T-helper 1 cell (primary cell): ENCODE measurements at places on chromosomes 7 and 10.

GRCh38 chr10:11328264-11329061 lies 283.0 kb downstream of the USP6NL start:
- no peak for DNase-seq

- no peak for DNase-seq
Measured at GRCh38 chr7:47132471-47132870, 449.4 kb downstream of the TNS3 start.

- DNase-seq, result no peak
Measured at GRCh38 chr10:12637649-12638048, 288.3 kb downstream of the CAMK1D start.

DNA sequence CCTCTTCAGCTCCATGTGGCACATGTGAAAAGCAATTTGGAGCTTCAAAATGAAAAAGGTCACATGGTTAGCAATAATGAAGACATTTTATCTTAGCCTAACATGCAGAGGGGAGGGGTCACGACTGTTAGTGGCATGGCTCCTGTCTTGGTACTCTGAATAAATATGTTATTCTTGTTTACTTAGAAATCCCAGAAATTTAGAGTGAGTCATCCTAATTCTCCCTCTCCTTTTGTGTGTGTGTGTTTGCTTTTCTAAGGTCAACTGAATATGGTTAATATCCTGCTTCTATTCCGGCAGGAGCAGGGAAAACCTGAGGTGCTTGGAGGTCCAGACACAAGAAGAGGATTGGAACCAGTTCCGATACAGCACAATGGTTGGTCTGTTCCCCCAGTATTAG lies 17.6 kb downstream of the BCCIP start:
- no peak for DNase-seq

- DNase-seq, result no peak
Measured at GRCh38 chr10:116771959-116772585, 29.7 kb upstream of the HSPA12A start.

- no peak for DNase-seq
Measured at GRCh38 chr10:86813101-86813500, 56.7 kb downstream of the BMPR1A start.

DNA sequence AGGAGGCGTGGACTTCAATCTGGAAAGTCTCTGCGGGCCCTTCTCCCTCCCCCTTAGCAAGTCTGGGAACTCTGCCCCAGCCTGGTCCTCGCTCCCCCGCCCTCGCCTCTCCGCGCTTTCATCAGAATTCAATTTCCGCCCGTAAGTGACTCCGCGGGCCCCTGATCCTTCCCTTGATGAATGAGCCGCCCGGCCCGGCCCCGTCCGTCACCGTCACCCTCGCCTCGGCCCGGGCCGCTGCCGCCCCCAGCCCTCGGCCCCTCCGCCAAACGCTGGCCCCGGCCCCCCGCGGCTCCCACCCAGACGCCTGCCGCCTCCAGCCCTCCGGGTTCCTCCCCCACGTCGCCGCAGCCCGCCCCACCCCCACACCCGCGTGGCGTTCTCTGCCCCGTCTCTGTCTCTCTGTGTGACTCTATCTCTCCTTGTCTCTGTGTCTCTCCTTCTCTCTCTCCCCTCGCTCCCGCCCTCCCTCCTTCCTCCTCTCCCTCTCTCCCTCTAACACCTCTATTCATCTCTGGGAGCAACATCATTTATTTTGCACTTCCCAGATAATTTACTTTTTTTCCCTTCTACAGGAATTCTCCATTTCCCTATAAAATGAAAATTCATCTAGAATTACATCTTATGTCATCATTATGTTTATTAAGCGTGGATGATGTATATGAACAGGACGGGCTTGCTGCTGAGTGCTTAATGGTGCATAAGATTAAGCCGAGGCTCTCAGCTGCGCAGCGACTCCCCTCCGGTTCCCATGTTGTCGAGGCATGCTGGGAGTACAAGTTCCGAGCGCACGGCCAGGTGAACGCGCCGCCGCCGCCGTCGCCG lies 91.2 kb upstream of the PAX2 start:
- DNase-seq, result peak; percentile 42

- no peak for DNase-seq
Measured at GRCh38 chr10:8051109-8051821, 3.2 kb upstream of the GATA3 start.

DNA sequence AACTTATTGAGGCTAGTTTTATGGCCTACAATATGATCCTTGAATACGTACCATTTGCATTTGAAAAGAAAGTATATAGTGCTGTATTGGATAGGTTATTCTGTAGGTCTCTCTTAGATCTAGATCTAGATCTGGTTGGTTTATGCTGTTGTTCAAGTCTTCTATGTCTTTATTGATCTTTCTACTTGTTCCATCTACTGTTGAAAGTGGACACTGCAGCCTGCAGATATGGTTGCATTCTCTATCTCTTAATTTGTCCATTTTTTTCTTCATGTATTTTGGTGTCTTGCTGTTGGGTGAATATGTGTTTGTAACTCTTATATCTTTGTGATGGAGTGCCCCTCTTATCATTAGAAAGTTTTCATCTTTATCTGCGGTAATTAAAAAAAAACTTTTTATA lies 139.4 kb upstream of the PCDH15 start:
- no peak for DNase-seq

DNA sequence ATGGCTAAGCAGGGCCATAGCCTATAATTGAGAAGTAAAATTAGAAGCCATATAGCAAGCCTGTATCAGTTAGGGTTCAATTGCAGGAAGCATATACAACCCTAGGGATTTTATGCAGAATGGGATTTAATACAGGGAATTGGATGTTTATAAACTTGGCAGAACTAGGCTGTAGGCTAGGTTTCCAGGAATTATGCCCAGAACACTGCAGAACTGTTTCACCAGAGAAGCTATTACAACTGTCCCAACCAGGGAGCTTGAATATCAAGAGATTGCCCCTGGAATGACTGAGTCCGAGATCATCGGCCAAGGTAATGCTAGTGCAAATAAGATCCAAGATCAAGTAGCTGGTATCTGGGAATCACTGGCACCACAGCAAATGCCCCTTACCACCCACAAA lies 64.0 kb downstream of the PRR15 start:
- no peak for DNase-seq

DNA sequence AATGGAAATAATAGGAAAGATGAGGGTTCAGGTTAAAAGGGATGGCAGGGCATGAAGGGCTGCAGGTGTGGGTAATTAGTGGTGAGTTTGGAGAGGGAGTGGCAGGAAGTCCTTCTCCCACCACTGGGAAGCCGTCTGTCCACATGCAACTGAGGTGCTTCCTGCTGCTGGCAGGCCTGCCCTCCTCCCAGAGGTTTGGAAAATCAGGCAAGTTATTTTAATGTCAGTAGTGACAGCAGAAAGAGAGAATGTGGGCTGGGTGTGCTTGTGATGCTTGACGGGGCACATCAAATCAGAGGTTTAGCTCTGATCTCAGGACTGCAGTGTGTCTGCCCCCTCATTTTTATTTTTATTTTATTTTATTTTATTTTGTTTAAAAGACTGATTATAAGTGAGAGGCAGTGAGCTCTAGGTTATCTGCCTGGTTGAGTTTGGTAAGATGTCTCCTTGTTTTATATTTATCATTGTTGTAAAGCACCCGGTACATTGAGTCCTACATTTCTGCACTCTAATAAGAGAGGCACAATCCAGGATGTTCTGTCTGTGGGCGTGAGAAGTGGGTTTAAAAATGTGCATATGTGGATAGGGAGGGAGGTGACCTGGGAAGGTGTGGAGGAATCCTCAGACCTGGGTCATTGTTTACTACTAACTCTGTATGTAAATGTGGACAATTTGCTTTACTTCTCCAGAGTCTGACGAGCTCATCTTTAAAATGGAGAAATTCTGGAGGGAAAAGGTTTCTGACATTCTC lies 504.4 kb downstream of the LRMDA start:
- no peak for DNase-seq

GRCh38 chr7:25988640-25989039 lies 163.4 kb upstream of the NFE2L3 start:
- DNase-seq, result no peak

- DNase-seq, result no peak
Measured at GRCh38 chr10:4241724-4242345, 456.8 kb upstream of the KLF6 start.

- DNase-seq, result no peak
Measured at GRCh38 chr10:121243609-121244241, 354.5 kb downstream of the FGFR2 start.

DNA sequence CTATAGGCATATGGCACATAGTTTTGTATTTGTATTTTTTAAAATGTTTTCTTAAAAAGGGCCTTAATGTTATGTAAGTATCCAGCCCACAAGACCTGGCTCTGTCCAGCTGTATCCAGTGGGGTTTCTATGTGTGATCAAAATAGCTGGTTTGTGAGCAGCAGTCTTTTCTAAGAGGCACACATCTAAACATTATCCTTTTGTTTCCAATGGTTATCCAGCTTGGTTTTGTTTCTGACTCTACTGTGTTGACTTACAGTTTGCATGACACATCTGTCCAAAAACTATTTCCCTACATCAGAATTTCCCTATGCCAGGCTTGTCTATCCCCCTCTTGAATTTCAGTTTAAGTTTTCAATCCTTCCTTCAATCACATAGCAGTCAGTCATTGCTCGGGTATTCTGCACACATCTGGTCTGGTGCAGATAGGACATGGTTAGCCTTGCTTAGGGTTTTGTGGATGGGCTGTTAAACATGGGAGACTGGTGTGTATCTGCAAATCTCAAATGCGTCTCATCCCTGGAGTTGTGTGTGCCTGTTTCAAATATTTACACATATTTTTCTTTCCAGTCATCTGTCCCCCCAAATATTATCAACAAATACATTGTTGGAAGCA lies 104.2 kb downstream of the SAMD9 start:
- DNase-seq, result no peak

GRCh38 chr7:124428781-124429180 lies 336.8 kb downstream of the GPR37 start:
- no peak for DNase-seq

GRCh38 chr7:159057647-159058046 lies 87.0 kb downstream of the VIPR2 start:
- no peak for DNase-seq

DNA sequence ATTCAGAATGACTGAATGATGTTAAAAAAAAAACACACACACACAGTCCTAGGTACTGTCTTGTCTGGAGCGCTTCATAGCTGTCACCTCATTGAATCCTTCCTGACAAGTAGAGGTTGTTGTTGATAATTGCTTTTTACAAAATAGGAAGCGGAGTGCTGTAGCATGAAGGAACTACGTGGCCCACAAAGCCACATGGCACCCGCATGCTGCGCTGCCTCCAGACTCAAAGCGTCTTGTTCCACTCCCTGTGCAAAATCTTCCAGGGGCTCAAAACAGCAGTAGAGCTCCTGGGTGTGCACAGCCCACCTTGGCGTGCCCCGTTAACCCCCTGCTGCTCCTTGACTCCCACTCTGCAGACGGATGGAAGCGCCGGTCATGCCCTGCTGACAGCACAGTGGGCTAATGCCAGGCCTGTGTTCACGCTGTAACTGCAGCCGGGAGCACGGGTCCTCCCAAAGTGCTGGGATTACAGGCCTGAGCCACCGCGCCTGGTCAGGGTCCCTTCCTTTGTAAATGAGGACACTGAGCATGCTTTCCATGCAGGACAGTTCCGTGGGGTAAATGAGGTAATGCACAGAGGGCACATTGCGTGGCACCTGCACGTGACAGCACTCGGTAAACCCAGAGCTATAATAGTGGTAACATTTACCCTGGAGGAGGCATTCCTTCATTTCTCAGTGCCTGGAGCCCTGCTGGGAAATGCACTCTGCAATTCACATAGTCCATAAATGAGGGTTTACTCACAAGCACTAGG lies 91.1 kb upstream of the GNA12 start:
- no peak for DNase-seq

GRCh38 chr7:127873715-127874636 lies 157.3 kb downstream of the LRRC4 start:
- DNase-seq, result no peak

DNA sequence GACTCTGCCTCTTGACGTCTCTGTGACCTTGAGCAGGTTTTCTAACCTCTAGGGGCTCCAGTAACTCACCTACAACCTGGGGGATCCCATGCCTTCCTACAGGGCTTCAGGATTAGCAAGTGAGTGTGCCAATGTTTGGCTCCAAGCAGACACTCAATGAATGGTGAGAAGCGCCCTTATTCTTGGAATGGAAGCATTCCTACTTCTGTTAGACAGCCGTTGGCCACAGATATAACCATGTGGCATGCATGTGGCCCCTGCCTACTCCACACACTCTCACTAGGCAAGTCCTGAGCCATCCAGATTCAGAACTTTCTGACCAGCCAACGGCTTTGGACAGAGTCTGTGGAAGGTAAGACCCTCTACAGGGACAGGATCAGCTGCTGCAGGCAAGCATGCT lies 108.9 kb upstream of the LYZL2 start:
- DNase-seq, result no peak

GRCh38 chr10:21403256-21404015 lies 122.0 kb downstream of the SKIDA1 start:
- DNase-seq, result no peak

GRCh38 chr10:121702351-121703320 lies 104.4 kb upstream of the FGFR2 start:
- no peak for DNase-seq
